ELF-1 (cell line): ENCODE measurements at places on chromosomes 4 and X.
A peak's percentile ranks its signal among the peaks of the same experiment; 100 is the strongest.

DNA sequence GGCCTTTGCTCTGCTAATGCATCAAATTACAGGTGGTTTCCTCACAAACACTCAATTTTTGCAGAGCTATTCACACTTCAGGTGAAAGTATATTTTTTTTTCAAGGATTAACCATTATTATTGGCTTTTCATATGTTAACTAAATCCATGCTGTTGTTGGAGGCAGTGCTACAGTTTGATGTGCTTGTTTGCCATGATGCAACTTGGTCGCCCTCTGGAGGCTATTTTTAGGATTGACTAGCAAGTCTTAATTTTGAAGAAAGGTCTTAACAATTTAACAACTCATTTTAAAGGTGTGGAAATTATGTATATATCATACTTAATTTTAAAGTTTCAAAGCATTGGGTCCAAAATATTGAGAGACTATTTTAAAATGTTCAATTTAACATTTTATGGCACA is 168.8 kb upstream of the FAM47A start:
- DNase-seq: peak; percentile 45

DNA sequence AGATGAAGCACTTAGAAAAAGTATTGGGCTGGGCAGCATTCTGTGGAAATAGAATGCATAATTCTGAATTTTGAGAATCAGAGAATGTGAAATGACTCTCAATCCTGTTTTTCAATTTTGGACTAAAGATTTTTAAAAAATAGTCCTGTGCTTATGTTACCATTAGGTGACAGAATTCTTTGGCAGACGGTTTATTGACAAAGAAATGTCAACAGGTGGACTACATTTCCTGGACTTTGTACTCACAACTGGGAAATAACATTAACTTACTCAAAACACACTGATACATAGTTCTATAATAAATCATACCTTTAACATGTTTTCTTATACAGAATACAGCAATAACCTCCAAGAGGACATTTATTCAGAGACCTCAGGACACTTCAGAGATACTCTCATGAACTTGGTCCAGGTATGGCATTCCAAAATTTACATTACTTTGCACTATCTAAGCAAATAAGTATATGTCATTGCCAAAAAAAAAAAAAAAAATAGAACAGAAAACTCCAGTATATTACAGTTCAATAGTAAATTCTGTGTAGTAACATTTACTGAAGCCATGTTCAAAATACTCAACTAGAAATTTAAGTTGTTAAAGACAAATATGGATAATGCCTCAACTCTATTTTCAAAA is 72.7 kb downstream of the ANXA10 start:
- DNase-seq: no peak

- DNase-seq: peak; percentile 73
These were observed 22.0 kb upstream of the SPINK2 start for GRCh38 chr4:56843421-56843899.

DNA sequence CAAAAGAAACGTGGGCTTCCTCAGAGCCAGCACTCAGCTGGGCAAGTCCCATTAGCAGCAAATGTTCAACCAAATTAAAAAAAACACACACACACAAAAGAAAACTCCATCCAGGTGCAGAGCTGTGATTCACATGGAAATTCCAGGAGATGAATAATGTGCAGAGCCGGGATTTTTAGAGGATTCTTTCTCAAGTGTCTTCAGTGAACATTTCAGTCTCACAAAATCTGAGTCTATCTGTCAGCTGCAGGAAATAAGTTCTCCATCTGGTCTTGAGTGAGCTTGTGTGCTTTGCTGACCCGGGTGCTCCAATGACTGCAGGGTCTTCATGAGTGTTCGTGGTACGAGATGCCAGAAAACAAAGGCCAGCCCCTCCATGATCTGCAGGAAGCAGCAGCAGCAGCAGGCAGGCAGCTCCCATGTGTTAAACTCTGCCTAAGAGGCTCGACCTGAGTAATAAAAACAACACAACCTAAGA is 44.3 kb downstream of the RASGEF1B start:
- no peak for DNase-seq

DNA sequence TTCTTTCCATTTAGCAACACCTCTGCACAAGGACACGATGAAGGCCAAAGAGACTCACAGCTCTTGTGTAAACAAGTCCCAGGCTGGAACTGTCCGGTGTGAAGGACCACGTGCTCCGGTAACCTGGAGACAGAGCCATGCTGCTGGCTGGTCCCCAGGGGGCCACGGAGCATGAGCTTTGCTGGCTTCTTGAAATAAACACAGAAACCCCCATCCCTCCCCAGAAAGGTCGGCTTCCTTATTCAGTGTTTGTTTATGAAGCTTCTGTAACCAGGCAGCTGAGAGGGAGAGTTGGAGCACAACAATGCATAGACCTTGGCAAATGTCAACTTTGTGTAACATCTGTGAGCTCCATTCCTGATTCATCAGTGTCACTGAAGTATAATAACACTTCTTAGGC is 109.4 kb downstream of the GPR143 start:
- DNase-seq: no peak

- DNase-seq: no peak
These were observed 86.1 kb upstream of the GRXCR1 start for GRCh38 chr4:42806303-42806835.

DNA sequence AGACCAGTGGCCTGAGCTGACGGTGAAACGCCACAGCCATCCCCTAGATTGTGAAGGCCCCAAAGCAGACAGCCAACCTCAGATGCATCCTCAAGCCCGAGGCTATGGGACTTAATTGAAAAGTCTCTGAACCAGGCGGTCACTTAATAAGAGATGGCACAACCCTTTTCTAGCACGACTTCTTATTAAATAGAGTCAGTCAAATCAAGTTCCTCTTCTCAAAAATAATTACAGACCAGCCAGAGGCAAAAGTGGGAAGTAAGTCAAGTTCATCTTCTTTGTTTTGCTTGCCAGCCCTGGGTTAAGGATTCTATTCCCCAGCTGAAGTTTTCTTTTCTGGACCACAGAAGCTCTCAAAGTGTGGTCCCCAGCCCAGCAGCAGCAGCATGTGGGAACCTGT is 9.7 kb upstream of the SH3KBP1 start:
- no peak for DNase-seq

DNA sequence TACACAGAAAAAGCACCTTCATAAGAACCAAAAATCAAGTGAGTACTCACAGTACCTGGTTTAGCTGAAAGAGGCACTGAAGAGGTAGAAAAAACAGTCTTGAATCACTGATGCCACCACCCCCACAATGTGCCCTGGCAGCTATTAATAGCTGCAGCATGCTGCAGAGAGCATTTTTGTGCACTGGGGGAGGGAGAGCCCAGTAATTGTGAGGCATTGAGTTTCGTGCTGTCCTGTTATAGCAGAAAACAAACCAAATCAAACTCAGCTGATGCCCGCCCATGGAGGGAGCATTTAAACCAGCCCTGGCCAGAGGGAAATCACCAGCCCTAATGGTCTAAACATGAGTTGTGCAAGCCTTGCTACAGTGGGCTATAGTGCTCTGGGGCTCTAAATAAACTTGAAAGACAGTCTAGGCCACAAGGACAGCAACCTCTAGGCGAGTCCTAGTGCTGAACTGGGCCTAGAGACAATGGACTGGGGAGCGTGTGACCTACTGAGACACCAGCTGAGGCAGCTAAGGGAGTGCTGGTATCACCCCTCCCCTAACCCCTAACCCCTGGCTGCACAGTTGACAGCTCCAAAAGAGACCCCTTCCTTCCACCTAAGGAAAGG is 106.3 kb upstream of the TMLHE start:
- DNase-seq: no peak
